Central memory CD8-positive, alpha-beta T cell (primary cell): ENCODE measurements at places on chromosomes 1 and 21.

DNA sequence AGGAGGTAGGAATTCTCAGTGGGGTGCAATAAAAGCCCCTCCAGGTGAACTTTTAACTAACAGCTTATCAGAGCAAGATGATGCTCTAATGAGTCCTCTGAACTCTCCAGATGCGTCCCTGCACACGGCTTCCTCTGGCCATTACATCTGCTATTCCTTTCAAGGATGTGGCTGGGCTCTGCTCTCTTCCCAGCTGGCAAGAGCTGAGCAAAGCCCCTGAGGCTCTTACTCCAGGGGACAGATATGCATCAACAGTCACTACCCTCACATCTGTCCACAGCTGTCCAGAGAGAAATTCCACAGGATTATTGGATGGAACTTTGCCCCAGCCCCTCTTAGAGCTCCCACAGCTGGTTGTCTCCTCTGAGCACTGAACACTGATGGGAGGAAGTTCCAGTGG, 267.8 kb downstream of the C1orf94 start:
- H3K36me3 ChIP-seq: no peaks in the 10 kb centered on the region
- no peak for DNase-seq
- H3K4me3 ChIP-seq: no peak overlapping the region
- H3K27ac ChIP-seq: no peak overlapping the region

DNA sequence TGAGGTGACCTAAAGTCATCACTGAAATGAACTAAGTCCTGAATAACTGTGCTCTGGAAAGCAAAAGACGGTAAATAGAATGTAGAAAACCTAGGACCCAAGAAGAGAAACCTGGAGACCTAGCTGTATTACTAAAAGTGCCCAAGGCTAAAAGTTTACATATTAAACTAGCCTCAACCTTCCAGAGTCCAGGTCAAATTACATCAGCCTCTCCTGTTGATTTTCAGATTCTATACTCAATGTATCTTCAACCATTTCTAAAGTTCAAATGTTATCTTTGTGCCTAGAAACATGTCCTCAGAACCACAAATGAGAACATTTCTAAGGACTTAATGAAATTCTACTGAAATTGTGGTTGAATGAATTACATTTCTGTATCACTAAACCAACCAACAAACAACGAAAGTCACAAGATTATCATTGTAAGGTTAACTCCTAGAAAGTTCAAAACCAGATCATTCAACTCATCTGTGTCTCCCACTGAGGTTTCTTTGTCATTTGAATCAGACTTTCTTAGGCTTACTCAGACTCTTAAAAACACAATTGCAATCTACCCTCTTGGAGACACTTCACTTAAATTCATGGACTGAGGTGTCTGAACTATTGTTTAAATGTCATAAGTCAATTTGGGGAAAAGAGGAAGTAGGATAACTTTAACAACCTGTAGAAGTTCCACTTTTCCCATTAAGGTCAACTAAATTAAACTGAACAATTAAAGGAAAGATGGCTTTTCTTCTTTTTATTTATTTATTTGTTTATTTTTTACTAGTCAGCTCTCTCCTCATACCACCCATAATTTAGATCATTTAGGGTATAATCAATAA, 207.7 kb downstream of the BARHL2 start:
- no peak overlapping the region for H3K27ac ChIP-seq
- H3K36me3 ChIP-seq: no peaks in the 10 kb centered on the region
- DNase-seq: no peak
- no peaks in the 10 kb centered on the region for H3K4me1 ChIP-seq

GRCh38 chr1:68148631-68149030, 83.7 kb downstream of the WLS start:
- H3K4me3 ChIP-seq: no peak overlapping the region
- H3K4me1 ChIP-seq: no peaks in the 10 kb centered on the region
- DNase-seq: no peak
- peaks cover 10% of the 10 kb centered on the region for H3K27me3 ChIP-seq
- no peak overlapping the region for H3K27ac ChIP-seq

GRCh38 chr21:31326522-31327242, 17.4 kb downstream of the TIAM1 start:
- peaks cover 11% of the 10 kb centered on the region for H3K27me3 ChIP-seq
- H3K27ac ChIP-seq: peak overlapping the region; percentile 66
- peak overlapping the region; percentile 65 for H3K4me3 ChIP-seq
- no peaks in the 10 kb centered on the region for H3K36me3 ChIP-seq
- H3K4me1 ChIP-seq: peaks cover 20% of the 10 kb centered on the region

- DNase-seq: no peak
- no peak overlapping the region for H3K4me3 ChIP-seq
- H3K27me3 ChIP-seq: no peaks in the 10 kb centered on the region
- H3K36me3 ChIP-seq: peaks cover 1% of the 10 kb centered on the region
- H3K27ac ChIP-seq: no peak overlapping the region
These were observed 349.7 kb upstream of the C1orf87 start for GRCh38 chr1:60423146-60423780.

DNA sequence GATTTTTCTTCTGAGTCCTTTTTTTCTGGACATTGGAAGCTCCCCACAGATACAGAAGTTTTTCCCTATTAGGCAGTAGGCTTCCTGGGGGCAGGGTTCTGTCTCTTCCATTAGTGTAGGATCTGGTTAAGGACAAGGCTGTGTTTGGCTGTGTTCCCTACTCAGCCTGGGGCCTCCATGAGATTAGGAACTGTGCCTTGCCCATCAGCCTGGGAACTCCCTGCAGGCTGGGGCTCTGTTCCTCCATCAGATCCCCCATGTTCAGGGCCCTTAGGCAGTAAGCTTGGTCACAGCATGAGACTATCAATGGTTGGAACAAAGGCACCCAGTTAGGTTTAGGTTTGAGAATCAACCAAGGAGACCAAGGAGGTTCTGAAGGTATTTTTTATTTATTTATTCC, 22.7 kb downstream of the NAV1 start:
- no peak for DNase-seq
- H3K27me3 ChIP-seq: peaks cover 6% of the 10 kb centered on the region
- no peaks in the 10 kb centered on the region for H3K36me3 ChIP-seq
- no peaks in the 10 kb centered on the region for H3K4me1 ChIP-seq
- H3K27ac ChIP-seq: no peak overlapping the region
- no peak overlapping the region for H3K4me3 ChIP-seq

DNA sequence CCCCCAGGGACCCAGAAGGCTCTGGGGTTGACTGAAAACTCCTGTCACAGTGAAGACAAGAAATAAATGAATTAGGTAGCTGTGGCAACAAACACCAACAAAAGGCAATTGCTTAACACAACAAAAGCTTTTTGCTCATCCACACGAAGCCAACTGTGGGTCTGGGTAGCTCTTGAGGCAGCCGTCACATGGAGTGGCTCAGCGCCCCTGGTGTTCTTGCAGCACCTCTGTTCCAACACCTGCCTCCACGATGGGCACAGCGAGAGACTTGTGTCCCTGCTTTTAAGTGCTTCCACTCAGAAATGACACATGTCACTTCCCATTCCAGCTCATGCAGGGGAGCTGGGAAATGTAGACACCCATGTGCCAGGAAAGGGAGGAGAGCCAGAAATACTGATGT, 364.5 kb upstream of the DUSP10 start:
- peaks cover 3% of the 10 kb centered on the region for H3K36me3 ChIP-seq
- no peaks in the 10 kb centered on the region for H3K4me1 ChIP-seq
- H3K27ac ChIP-seq: no peak overlapping the region
- H3K27me3 ChIP-seq: peaks cover 40% of the 10 kb centered on the region

DNA sequence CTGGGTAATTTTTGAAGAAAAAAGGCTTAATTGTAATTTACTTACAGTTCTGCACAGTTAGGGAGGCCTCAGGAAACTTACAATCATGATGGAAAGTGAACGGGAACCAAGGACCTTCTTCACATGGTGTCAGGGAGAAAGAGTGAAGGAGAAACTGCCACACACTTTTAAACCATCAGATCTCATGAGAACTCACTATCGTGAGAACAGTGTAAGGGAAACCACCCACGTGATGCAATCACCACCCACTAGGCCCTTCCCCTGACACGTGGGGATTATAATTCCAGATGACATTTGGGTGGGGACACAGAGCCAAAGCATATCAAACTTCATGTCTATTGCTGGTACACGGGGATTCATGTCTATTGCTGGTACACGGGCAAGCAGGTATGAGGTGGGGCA, 5.3 kb upstream of the SFT2D2 start:
- DNase-seq: no peak
- H3K27me3 ChIP-seq: peaks cover 9% of the 10 kb centered on the region
- no peaks in the 10 kb centered on the region for H3K4me1 ChIP-seq
- no peak overlapping the region for H3K27ac ChIP-seq
- no peaks in the 10 kb centered on the region for H3K36me3 ChIP-seq

GRCh38 chr1:198167436-198167934, 10.7 kb downstream of the NEK7 start:
- H3K27me3 ChIP-seq: no peaks in the 10 kb centered on the region
- peaks cover 18% of the 10 kb centered on the region for H3K36me3 ChIP-seq
- H3K27ac ChIP-seq: peak overlapping the region; percentile 90

DNA sequence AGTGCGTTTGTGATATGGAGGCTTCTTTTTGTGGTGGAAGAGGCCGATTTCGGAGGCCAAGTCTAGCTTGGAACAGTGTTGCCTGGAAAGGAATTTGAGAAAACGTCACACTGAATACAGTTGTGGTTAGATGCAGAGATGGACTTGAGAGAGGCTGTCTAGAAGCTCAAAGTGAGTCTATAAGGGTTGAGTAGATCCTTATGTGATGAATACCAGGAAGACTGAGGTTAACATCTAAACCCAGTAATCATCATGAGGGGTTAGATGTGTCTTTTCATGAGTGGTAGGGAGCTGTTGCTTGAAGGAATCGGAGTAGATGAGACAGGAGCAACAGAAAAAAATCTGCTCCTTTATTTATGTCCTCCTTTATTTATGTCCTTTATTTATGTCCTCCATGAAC, 114.6 kb upstream of the IVNS1ABP start:
- H3K27ac ChIP-seq: no peak overlapping the region
- H3K27me3 ChIP-seq: no peaks in the 10 kb centered on the region
- H3K4me3 ChIP-seq: no peak overlapping the region
- peaks cover 1% of the 10 kb centered on the region for H3K36me3 ChIP-seq
- no peak for DNase-seq

DNA sequence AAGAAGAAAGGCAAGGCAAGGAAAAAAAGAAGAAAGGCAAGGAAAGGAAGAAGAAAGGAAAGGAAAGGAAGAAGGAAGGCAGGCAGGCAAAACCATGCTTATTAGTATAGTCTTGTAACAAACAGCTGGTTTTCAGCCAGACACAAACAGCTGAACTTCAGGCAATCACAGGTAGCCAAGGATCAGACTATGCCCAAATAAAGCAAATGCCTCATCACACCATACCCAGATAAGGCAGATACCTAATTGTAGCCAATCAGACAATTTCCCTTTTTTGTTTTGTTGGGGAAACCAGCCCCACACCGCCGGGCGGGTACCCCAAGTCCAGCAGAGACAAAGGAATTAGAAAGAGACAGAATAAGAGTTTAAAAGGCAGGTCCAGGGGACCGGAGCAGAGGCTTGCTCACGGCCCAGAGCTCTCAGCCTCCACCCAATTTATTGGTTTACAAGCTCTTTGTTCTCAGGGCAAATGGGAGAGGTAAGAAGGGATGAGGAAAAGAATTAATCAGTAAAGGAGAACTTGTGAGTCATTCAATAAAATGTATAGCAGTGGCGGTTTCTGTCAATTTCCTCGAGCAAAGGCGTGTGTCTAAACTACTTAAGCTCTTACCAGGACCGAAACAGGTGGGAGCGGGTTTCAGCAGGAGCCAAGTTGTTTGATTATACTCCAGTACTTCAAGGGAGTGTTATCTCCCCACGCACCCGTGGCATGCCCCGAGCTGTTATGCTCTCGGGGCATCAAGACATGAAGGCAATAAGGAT, 886.8 kb downstream of the KCNT2 start:
- no peaks in the 10 kb centered on the region for H3K36me3 ChIP-seq
- no peak overlapping the region for H3K4me3 ChIP-seq
- no peak overlapping the region for H3K27ac ChIP-seq

GRCh38 chr1:59138402-59138801, 158.5 kb upstream of the FGGY start:
- no peaks in the 10 kb centered on the region for H3K27me3 ChIP-seq
- H3K4me1 ChIP-seq: no peaks in the 10 kb centered on the region
- H3K36me3 ChIP-seq: no peaks in the 10 kb centered on the region
- DNase-seq: no peak

DNA sequence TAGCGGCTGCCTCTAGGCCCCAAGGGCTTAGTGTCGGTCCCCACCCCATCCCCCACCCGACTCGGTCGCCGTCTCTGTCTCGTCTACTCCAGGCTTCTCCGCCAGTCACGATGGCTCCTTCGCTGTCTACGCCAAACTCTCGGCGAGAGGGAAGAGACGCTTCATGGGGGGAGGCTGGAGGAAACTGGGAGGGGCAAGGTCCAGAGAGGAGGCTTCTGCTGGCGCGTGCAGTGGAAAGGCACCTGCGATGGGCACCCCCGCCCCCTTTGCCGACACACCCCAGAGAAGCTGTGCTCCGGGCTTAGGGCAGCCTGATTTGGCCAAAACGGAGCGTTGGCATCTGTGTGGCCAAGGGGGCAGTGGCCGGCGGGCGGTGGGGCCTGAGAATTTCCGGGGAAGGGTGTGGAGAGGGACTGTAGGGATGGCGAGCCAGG, 1.2 kb upstream of the CSMD2 start:
- H3K4me3 ChIP-seq: no peak overlapping the region
- H3K27ac ChIP-seq: no peak overlapping the region
- peaks cover 77% of the 10 kb centered on the region for H3K27me3 ChIP-seq
- H3K36me3 ChIP-seq: no peaks in the 10 kb centered on the region
- no peak for DNase-seq
- H3K4me1 ChIP-seq: peaks cover 5% of the 10 kb centered on the region

- no peaks in the 10 kb centered on the region for H3K4me1 ChIP-seq
- no peaks in the 10 kb centered on the region for H3K36me3 ChIP-seq
- no peak overlapping the region for H3K4me3 ChIP-seq
These were observed 203.8 kb upstream of the DUSP10 start for GRCh38 chr1:221945669-221946068.

- H3K4me1 ChIP-seq: no peaks in the 10 kb centered on the region
- H3K4me3 ChIP-seq: no peak overlapping the region
- no peak overlapping the region for H3K27ac ChIP-seq
- H3K27me3 ChIP-seq: peaks cover 47% of the 10 kb centered on the region
- no peak for DNase-seq
These were observed 13.4 kb downstream of the CFAP74 start for GRCh38 chr1:1990222-1990621.
